WTC11 (cell line): ENCODE measurements at places on chromosomes 2 and 18. TPM values are rescaled to one million over a fixed set of nuclear protein-coding genes. Genes with fewer than 3 reads are reported as not detected.

- no peak overlapping the region for H3K4me3 ChIP-seq
- H3K27me3 ChIP-seq: peaks cover 77% of the 10 kb centered on the region
- H3K36me3 ChIP-seq: peaks cover 23% of the 10 kb centered on the region
These were observed 39.5 kb downstream of the TPRKB start for GRCh38 chr2:73697606-73698005.

Gene DSG4
- total RNA-seq: not detected in 3 replicates

GRCh38 chr2:120594856-120595685 lies 140.6 kb upstream of the GLI2 start:
- peaks cover 41% of the 10 kb centered on the region for H3K4me1 ChIP-seq
- no peak overlapping the region for H3K27ac ChIP-seq

Gene NEU2
- total RNA-seq: not detected in 3 replicates

- H3K4me1 ChIP-seq: peaks cover 25% of the 10 kb centered on the region
- H3K36me3 ChIP-seq: peaks cover 12% of the 10 kb centered on the region
- H3K27me3 ChIP-seq: no peaks in the 10 kb centered on the region
- no peak for DNase-seq
- H3K27ac ChIP-seq: no peak overlapping the region
- H3K4me3 ChIP-seq: no peak overlapping the region
These were observed 11.4 kb downstream of the UBE2F start for GRCh38 chr2:237978058-237978712.
